ENCODE measurements at places on chromosomes 3 and 15. TPM values are rescaled to one million over a fixed set of nuclear protein-coding genes. Genes with fewer than 3 reads are reported as not detected.

CD80 gene
- total RNA-seq: not detected

DNA sequence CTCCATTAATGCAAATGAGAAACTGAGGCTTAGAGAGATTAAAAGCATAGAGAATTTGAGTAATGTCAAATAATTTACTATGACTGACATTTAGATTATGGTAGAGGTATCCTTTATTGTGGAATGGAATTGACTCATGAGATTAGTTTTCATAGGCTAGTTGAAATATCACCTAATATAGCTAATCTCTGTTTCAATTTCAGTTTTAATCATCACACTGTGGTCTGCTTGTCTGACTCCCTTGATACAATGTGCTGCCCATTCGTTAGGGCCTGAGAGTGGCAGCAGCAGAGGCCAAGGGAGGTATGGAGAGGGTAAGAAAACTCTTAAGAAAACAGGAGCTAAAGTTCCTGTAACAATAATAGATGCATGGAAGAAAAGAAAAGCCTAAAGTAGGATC is 13.2 kb upstream of the ZBTB20 start:
- no peak for DNase-seq

- no peak for DNase-seq
Observed at GRCh38 chr15:25058080-25058785, 103.4 kb downstream of the SNRPN start.

DNA sequence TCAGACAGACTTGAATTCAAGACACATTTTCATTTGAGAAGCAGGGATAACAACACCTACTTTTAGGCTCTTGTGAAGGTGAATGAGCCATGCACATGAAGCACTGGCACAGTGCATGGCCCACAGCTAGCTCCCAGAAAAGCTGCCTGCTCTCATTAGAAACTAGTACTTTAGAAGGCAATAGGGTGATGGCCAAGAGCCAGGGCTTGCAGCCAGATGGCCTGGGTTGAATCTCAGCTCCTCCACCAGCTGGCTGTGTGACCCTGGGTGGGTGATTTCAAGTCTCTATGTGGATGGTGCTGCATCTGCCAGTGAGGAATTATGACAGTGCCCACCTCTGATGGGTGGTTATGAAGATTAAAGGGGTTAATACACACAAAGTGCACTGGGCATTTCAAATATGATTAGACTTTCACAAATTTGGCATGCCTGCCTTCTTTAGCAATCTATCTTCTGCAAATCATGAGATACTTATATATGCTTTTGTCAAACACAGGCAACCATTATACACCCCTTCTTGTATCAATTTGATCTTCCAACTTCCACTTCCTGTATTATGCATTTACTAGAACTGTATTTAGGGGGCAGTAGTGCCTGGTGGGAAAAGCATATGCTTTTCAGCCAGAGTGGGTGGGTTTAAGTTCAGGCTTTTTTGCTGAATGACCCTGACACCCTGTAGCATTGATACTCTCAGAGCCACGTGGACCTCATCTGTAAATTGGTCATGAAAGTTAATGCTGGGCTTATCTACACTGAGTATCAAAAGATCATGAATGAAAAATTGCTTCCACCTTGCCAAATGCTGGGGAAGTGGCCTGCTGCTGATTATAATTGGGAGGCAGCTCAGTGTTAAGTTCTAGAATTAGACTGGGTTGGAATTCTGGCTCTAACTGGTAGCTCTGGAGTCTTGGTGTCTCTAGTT is 34.7 kb upstream of the RBP1 start:
- no peak for DNase-seq

- no peak for DNase-seq
Observed at GRCh38 chr3:180416111-180416594, 185.8 kb upstream of the TTC14 start.

CLDN18 gene
- total RNA-seq: not detected

SPATA12 gene
- total RNA-seq: not detected

CADPS gene
- not detected for total RNA-seq

ZDHHC23 gene
- 0.31 TPM for total RNA-seq

DNA sequence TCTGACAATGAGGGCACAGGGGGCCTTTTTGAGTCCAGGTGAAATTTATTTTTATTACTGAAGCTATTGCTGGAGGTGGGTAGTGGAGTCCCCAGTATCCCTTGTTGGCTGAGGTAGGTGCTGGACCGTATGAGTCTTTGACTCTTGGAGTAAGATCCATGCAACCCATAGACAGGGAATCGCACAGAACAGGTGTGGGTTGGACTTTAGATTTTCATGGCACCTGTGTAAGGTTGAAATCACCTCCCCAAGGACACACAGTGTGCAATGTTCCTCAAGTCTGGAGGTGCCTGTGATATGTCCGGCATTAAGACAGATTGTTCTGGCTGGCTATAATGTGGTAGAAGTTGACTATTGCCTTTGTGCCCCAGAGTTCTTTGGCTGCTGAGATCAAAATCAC is 23.5 kb downstream of the MKRN3 start:
- DNase-seq: no peak

P2RY13 gene
- total RNA-seq: not detected

- DNase-seq: no peak
Observed at GRCh38 chr3:51962854-51963530, 4.3 kb downstream of the PCBP4 start.

- DNase-seq: no peak
Observed at GRCh38 chr3:36876181-36876936, 68.5 kb downstream of the TRANK1 start.

TLR9 gene
- total RNA-seq: not detected

- DNase-seq: no peak
Observed at GRCh38 chr15:55897560-55898336, 95.7 kb downstream of the NEDD4 start.

SV2B gene
- not detected for total RNA-seq

FANCD2OS gene
- total RNA-seq: not detected

- no peak for DNase-seq
Observed at GRCh38 chr3:77040216-77040615, 317 bp downstream of the ROBO2 start.

CCDC39 gene
- total RNA-seq: not detected

ROBO1 gene
- 43.7 TPM for total RNA-seq

DNA sequence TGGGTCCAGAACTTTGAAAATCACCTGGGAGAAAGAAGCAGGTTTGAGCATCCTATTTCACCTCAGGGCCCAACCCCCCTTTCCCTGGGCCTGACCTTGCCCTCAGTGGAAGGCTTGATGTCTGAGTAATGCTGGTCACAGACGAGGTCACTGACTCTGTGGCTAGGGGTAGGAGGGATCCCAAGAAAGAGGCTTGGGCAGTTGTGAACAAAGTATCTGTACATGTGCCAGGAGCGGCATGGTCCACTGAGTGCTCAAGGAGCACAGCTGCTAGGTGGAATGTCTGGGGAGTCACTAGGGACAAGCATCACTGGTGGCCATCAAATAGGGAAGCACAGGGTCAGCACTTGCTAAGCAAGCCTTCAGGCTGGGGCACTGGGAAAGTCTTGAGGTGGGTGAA is 7.3 kb downstream of the CCDC71 start:
- DNase-seq: no peak

DNA sequence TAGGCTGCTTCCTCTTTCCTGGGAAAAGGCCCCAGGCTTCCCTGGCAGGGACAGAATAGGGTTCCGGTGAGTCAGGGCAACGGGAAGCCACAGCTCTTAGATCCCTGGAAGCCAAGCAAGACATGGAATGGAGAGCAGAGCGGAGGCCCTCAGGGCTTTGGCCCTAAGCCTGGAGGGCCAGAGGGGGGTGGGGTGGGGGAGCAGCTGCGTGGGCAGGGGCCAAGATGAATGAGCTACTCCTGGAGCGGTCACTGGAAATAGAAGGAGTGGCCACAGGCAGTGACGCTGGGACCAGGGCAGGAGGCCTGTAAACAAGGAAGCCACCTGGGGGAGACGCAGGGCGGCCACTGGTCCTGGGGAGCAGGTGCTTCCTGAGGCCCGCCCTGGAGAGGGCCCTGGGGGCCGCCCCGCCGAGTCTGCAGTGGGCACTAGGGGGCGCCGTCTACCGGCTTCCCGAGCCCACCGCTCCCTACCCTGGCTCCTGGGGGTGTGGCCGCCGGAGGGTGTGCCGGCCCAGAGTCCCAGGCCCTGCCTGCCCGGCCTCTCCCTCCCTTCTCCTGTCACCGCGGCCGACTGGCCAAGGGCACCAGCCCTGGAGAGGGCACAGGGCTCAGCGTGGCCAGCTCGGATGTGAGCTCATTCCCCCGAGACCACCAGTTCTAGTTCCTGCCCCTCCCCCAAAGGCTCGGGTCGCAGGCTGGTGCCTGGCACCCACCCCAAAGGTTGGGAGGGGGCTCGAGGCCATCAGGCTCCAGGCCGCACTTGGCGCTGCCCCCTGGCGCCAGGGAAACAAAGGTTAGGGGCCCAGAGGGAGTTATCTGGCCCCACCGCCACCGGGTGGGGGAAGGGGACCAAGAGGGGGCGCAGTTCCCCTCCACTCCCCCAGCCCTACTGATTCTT is 12.1 kb downstream of the VPS18 start:
- DNase-seq: peak; percentile 90

MLF1 gene
- 13.7 TPM for total RNA-seq

DNA sequence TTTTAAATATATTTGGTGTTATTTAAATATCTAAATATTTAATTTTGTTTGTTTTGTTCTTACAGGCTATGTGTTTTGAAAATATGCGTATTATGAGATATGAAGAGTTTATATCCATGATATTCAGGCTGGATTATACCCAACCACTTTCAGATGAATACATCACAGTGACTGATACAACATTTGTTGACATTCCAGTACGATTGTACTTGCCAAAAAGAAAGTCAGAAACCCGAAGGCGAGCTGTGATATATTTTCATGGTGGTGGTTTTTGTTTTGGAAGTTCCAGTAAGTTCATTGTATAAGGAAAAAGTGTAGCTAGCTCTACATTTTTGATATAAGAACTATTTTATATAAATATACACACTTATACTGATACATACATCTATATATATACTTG is 6.9 kb downstream of the AADACL2 start:
- DNase-seq: no peak

DNA sequence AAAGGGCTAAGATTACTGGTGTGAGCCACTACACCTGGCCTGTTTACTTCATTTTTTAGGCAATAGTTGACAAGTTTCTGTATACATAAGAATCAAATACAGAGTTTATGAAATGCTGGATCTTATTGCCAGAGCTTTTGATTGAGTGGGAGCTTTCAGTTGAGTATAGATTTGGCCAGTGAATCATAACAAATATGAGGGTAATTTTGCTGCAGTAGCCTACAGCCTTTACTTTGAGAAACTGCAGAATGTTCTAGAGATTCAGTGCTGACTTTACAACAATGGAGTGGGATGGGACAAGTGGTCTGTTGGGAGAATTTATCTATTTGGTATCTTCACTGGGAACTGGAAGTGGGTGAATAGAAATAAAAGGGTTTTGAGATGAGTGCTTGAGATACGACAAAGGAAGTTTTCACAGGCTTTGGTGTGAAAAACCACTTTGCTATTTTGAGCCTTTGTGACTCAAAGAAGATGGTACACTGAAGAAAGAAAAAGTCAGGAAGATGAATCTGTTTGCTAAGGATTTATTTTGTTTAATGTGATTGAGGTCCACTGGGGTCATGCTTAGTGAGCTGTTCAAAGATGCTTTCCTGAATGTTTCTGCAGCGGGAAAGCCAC is 227.8 kb downstream of the UBE2E2 start:
- no peak for DNase-seq

GRM2 gene
- 0.10 TPM for total RNA-seq

CERS3 gene
- not detected for total RNA-seq

- no peak for DNase-seq
Observed at GRCh38 chr3:142785996-142786395, 62.2 kb downstream of the TRPC1 start.

DCBLD2 gene
- total RNA-seq: 51.8 TPM

ECE2 gene
- not detected for total RNA-seq

DNA sequence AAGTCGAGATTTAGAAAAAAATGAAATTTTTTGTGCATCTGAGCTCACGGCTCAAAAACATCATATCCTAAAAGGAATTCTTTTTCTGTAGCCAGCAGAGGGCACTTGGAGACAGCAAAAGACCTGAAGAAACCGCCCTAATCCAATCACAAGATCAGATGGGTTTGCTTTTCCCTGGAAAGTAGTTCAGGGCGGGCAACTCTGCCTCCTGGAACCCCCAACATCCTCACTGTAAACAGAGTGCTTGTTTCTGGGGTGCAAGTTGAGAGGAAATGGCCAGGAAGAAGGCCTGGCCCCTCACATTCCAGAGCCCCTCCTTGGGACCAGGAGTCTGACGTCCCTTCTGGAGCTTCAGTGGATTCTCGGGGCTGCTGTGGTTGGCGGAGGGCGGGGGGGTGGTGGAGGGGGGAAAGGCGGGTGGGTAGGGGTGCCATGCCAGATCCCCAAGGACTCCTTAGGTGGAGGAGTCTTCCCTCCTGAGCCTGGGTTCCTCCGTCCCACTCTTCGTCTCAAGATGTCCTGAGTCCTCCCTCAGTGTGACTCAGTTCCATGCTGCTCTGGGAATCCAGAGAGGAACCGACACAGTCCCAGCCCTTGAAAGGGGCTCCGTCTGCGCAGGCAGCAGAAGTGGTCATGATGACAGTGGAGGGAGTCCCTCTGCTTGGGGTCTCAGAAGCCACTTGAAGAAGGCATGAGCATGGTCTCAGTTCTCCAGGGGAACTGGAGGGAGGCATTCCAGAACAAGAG is 35.9 kb downstream of the CCK start:
- DNase-seq: no peak

DNA sequence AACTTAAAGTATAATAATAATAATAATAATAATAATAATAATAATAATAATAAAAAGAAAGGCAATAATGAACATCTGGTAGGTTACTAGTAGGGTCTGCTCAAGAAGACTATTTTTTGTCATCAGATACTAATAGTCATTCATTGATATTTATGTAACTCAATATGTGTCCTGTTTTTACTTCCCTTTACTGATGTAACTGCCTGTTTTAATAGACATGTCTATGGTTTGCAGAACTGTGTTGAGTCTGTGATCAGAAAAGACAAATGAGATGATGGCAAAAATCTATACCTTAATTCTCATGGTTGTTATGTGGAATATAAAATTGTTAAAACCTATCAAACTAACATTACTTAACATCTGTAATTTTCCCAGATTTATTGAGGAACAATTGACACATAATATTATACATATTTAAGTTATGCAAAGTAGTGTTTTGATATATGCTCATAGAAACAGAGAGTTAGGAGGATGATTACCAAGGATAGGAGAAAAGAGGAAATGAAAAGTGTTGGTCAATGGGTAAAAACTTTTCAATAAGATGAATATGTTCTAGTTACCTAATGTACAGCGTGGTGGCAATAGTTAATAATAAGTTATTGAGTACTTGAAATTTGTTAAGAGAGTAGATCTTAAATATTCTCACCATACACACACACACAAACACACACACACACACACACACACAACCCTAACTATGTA is 699.4 kb downstream of the ZPLD1 start:
- no peak for DNase-seq

DNA sequence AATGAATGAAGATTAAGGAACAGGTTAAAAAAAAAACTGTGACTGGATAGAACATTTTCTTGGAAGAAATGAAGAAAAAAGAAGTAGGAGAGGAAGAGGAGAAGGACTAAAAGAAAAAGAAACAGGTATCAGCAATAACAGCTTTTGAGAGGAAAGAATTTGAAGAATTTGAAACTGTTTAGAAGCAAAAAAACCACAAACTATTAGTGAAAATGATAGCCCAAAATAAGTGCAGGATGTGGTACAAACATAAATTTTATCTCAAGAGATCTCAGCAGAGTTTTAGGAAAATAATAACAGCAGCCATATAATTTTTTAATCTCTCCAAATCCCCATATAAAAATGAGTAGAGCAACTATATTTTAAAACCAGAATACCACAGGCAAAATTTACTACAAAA is 8.8 kb upstream of the A4GNT start:
- DNase-seq: no peak

GRCh38 chr15:66211670-66212562 is 41.6 kb downstream of the MEGF11 start:
- DNase-seq: no peak
